ENCODE measurements at places on chromosomes 5 and 9.

DNA sequence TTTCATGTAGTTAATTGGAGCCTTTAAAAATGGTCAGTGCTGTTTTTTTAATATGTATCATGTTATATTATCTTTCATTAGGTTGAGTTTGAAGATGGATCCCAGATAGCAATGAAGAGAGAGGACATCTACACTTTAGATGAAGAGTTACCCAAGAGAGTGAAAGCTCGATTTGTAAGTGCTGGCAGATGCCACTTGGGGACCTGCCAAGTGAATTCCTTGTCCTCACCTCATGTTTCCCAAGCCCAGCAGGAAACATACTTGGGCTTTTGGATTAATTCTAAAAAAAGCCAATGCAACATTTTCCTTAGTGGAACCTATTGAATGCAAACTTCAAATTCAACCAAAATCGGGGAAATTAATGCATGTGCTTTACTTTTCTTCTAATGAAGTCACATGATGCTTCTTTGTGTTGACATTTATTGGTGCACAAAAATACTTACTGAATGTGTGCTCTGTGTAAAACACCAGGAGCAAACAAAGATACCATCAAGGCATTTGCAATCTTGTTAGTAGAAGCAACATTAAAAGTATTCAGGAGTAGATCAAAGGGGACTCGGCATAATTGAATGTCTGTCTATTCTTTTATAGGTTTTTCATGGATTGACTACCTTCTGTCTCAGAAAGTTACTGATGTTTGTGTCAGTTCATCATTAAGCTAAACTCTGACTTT is 412.1 kb downstream of the KDM4C start:
- DNase-seq, result no peak

- DNase-seq, result no peak
Observed at GRCh38 chr5:73170522-73170921, 2.5 kb upstream of the TMEM174 start.

DNA sequence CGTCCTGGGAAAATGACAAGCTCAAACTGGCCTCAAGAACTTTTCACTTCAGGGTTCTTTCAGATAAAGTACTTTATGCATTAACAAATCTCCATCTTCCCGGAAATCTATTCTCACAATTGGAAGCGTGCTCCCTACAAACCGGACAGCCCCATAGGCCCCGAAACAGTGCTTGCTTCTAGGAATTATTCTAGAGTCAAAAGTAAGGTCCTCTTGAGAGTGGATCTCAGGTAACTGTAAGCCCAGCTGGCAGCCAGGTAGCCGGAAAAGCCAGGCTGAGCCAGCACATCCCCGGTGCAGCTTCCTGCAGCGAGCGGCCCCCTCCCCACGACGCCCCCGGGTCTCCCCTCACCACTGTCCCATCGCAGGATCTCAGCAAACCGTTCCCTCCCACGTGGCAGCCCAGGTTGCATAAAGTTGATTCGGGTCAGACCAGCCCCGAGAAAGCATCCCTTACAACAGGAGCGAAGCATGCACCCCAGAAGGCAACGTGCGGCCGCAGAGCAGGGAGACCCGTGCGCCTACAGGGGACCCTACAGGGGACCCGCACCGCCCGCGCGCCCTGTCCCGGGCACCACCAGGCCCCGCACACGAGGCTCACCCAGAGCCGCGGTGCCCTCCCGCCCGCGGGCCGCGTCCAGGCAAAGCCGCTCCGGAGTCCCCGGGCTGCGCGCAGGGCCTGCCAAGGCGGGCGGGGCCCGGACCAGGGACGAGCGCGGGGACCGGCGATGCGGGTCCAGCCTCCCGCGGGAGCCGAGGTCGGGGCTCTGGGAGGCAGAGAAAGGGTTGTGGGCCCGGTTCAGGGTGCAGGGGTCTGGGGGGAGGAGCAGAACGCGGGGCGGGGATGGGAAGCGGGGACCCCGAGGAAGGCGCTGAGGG is 920 bp downstream of the LPCAT1 start:
- DNase-seq, result peak; percentile 36

GRCh38 chr9:20240498-20240897 is 381.8 kb downstream of the MLLT3 start:
- DNase-seq, result no peak

DNA sequence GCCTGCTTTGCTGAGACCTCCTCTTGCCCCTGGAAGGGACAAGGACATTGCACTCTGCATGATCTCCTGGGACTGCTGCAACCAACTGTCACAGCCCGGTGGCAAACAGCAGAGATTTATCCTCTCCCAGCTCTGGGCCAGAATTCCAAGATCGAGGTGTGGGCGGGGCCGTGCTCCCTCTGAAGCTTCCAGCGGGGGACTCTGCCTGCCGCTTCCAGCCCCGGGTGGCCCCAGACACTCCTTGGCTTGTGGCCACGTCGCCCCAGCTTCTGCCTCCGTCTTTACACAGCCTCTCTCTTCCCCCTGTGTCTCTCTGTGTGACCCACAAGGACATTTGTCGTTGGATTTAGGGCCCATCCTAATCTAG is 67.1 kb downstream of the COL5A1 start:
- no peak for DNase-seq

GRCh38 chr5:60386436-60387050 is 313.4 kb downstream of the DEPDC1B start:
- no peak for DNase-seq

- DNase-seq, result no peak
Observed at GRCh38 chr9:2228132-2228531, 213.0 kb downstream of the SMARCA2 start.

Data from B cell (primary cell).